ENCODE measurements at places on chromosomes 4 and X.

DNA sequence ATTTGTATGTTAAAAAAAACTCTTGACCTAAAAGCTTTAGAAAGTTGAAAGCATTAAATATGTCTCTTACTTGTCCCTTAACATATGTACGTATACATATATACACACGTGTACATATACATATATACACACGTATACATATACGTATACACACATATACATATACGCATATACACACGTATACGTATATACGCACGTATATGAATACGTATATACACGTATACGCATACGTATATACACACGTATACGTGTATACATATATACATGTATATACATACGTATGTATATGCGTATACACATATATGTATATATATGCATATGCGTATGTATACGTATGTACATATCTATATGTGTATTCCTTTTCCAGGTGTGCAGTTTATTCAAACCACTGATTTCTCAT lies 3.8 kb downstream of the KDM6A start:
- DNase-seq: no peak

DNA sequence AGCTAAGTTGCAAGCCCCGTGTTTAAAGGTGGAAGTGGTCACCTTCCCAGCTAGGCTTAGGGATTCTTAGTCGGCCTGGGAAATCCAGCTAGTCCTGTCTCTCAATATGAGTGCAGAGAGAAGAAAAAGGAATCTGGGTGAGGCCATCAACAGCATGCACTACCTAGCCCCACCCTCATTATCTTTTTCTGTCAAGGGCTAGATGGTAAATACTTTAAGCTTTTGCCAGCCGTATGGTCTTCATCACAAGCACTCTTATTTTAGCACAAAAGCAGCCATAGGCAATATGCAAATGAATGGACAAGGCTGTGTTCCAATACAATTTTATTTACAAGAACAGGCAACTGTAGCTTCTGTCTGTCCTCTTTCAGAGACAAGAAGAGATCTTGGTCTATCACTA lies 282.9 kb downstream of the ZNF674 start:
- DNase-seq: no peak

DNA sequence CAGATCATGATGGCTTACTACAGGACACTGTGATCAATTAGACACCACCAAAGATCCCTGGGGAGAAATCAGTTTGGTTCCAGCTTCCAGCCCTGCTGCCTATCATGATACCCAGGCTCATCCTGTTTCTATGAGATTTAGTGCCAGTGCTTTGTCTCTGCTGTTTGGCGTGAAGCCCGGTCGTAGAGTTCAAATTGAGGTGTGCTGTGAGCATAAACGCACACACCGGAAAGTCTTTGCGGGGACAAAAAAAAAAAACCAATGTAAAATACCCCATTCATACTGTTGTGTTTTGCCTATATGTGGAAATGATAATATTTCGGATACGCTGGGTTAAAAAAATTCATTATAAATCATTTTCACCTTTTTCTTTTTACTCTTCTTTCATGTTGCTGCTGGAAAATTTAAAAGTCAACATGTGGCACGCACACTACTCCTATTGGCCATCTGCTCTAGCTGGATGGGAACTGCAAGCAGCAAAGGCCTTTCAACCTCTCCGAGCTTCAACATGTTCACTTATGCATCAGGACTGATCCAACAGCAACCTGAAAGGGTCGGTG lies 607 bp upstream of the DKC1 start:
- DNase-seq: no peak

DNA sequence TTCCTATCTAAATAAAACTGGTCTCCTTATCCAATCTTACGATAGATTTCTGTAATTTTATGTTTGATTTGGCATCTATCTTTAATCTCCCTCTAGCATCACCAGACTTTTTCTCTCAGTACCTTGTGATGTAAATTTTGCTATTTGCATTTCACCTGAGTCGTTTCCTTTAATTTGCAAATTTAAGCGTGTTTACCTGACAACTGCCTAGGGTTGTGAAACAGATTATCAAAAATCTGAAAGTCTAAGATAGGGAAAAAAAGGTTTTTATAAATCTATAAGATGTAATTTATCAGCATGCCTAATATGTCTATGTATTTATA lies 39.4 kb upstream of the TMPRSS11E start:
- no peak for DNase-seq

DNA sequence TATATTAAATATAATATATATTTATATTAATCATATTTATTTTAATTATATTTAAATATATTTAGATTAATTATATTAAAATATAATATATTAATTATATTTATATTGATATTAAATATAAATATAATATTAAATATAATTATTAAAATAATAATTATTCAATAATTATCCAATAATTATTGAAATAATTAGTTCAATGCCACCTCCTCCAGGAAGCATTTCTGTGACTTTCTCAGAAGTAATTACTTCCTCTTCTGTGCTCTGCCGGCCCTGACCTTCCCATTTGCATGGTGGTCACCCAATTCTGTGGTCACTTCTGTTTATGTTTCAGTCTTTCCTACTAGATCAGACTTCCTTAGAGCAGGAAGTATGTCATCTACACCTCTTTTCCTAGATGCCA lies 45.8 kb downstream of the EVC2 start:
- DNase-seq: no peak

DNA sequence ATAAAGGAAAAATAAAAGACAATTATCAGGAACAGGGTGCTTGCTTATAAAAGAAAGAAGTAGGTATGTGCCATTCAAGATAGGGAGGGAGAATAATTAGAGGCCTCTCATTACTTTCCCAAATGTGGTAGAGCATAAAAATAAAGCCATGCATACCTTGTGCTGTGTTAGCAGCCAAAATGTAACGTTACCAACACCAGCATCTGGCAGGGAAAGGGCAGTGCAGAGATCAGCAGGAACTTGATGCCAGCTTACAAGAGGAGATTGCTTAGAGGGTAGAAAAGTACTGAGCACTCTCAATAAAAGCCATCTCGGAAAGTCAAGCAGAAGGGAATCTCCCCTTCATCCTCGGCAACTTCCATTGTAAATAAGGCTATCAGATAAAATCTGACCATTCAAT lies 195.6 kb downstream of the RASL11B start:
- DNase-seq: no peak

DNA sequence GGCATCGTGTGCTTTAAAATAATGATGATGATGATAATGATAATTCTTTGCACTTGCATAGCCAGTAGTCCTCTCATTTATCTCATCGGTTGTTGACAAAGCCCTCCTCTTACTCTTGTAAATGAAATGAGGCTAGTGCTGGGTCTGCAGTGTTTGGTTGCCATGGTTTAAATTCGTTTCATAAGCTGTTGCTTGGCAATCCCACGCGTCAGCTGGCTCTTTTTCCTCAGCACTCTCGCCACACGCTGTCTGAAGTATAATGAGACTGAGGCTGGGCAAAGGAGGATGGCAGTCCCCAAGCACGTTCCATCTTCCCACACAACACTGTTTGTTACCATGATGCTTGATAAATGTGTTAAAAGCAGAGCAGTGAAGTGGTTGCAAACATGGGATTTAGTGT lies 15.5 kb downstream of the PAGE4 start:
- no peak for DNase-seq

GRCh38 chr4:145824463-145824862 lies 114.2 kb downstream of the ZNF827 start:
- DNase-seq: no peak

DNA sequence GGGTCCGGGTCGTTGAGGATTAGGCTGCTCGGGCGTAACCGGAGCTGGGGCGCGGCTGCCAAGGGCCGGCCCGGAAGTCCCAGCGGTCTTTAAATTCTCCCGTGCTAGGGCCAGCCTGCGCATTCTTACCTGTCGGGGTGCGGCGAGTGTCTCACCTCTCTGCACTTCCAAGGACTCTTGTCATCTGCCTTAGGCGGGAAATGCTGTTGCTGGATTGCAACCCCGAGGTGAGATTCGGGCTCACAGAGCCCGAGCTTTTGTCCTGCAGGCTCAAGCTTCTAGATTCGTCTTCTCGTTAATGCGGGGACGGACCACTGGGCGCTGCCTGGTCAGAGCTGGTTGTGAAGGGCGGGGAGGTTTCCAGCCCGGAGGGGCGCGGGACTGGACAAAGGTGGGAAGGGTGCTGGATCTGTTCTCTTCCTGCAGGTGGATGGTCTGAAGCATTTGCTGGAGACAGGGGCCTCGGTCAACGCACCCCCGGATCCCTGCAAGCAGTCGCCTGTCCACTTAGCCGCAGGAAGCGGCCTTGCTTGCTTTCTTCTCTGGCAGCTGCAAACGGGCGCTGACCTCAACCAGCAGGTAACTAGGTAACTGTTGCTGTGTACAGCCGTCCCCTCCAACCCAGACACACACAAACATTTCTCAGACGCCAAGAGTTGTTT lies at the start of gene ANKRD37:
ANKRD37 (plus strand) TSS at position 118 of the 662 bp plus-strand sequence; CDS start at position 201, 83 bp downstream.
- DNase-seq: no peak

DNA sequence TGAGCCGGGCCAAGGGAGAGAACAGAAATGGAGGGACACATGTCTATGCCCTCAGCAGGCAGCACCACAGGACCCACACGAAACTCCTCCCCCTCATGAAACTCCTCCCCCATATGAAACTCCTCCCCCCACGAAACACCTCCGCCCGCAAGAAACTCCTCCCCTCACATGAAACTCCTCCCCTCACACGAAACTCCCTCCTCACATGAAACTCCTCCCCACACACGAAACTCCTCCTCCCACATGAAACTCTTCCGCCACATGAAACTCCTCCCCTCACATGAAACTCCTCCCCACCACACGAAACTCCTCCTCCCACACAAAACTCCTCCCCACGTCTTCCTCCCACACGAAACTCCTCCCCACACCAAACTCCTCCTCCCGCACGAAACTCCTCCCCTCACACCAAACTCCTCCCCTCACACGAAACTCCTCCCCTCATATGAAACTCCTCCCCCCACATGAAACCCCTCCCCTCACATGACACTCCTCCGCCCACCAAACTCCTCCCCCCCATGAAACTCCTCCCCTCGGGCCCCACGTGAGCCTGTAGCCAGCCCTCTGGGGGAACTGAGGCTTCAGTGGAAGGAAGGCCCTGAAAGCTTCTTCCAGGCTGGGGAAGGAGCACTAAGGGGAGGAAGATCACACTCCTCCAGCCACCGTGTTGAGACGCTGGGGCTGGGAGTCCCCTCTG lies 15.2 kb downstream of the ADRA2C start:
- DNase-seq: no peak

DNA sequence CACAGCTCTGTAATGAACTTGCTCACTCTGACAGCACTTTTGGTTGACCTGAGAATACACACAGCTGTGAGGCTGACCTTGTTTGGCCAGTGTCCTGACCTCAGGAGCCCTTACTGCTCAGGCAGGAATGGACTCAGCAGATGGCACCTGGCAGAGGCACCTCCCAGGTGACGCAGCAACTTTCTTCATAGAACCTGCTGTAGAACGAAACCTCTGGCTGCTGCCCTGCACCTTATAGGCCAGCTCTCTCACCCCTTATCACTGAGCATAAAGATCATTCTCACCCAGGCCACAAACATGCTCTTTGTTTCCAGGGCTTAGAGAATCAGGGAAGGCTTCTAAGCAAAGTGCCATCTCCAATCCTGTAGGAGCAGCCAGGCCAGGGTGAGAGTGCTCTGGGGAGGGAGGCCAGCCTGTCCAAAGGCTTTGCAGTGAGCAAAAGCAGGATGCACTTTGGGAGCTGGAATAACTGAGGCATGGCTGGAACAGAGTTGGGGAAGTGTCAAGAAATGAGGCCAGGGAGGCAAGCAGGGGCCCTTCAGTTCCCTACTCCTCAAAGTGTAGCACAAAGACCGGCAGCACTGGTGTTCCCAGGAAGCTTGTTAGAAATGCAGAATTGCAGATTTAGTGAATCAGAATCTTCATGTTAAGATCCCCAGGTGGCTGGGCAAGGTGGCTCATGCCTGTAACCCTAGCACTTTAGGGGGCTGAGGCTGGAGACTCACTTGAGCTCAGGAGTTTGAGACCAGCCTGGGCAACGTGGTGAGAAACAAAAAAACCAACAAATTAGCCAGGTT lies 13.3 kb upstream of the CENPU start:
- DNase-seq: no peak

DNA sequence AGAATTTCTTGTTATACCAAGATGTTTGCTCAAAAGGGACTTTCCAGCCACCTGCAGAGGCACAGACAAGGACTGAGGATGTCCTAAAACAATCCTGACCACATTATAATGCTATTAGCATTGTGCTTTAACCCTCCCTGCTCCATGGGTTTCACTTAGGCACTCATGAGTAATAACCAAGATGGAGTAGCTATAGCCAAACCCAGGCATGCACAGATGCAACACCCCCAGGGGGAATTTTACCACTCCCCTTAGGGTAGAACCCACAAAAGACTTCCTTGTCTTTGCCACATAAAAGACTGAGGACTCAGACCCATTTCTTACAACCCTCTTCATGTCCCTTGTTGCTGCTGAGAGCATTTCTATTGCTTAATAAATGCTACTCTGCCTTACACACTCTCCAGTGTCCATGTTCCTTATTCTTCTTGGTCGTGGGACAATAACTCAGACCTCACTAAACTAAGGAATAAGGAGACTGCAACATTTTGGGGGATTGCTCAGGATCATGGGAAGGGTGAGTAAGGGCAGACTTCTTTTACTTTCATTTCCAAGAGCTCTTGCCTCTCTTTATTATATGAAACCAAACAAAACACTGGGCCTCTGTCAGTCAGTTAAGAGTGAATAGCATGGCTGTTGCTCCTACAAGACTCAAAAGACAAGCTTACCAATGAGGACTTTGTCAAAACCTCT lies 103.5 kb downstream of the TECRL start:
- no peak for DNase-seq

- no peak for DNase-seq
Observed at GRCh38 chrX:56744996-56745395, 16.0 kb downstream of the NBDY start.

GRCh38 chrX:39304746-39305145 lies 503.5 kb downstream of the MID1IP1 start:
- no peak for DNase-seq

All from stimulated activated CD8-positive, alpha-beta memory T cell treated with anti-CD3 and anti-CD28 coated beads, Interleukin-7, amount 100 ng/mL, for 4 hours (primary cell).